ENCODE measurements at places on chromosomes 4 and X.

- DNase-seq, result no peak
Measured at GRCh38 chr4:61468024-61468720, 268.0 kb downstream of the ADGRL3 start.

DNA sequence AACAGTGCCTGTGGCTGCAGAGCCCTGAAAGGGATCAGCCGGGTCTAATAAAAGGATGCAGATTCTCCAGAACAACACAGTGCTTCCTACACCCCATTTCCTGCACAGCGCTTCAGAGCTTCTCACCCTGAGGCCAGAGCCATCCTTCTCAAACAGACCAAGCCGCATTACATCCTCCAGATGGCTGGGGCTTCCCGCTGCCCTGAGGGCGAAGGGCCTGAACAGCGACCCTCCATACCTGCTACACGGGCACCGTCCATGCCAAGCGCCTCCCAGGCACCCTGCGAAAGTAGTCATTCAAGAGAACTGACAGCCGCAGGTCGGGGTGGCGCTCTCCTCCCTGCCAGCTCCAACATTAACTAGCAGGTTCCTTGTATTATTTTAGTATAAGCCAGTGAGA lies 36.5 kb downstream of the ACOX3 start:
- DNase-seq, result no peak

DNA sequence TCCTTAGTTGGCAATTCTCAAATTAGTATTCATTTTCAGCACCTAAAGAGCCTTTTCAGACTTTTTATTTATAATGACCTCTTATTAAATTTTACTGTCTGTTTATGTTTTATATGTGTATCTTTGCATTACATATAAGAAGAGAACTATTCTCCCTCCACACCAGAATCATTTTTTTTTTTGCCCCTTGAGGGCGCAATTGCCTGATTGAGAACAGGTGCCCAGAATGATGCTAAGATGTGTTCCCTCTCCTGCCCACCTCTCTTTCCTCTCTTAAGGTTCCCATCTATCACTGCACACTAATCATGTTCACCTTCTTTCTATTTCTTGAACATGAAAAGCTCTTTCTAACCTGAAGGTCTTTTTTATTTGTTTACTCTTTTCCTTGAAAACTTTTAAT lies 44.2 kb upstream of the ADAM29 start:
- DNase-seq, result peak; percentile 29

DNA sequence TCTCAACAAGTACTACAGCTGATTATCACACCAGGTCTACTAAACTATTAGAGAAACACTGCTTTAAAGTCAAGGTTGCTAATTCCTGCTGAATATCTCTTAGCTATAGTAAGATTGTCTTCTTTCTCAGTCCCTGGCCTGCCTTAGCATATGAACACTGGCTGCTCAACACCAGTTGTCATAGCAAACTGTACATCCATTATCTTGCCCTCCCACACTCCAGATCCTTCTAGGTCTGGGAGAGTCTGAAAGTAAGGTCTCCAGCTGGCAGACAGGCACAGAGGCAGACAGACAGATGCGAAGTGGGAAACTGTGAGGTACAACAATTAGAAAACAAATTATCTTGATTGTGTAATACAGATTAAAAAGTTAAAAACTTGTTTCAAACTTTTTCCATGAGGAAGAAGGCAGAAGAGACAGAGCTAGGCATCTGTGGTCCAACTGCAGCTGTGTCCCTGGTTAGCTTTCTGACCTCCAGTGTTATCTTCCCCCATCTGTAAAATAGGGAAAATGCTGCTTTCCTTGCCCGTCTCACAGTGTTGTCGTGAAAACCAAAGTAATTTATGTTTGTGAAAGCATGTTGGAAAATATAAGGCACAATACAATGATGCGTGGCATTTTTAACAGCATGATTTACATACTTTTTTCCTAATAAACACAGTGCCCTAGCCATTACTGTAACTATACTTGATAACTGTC lies 133.8 kb downstream of the KLHL13 start:
- DNase-seq, result no peak

DNA sequence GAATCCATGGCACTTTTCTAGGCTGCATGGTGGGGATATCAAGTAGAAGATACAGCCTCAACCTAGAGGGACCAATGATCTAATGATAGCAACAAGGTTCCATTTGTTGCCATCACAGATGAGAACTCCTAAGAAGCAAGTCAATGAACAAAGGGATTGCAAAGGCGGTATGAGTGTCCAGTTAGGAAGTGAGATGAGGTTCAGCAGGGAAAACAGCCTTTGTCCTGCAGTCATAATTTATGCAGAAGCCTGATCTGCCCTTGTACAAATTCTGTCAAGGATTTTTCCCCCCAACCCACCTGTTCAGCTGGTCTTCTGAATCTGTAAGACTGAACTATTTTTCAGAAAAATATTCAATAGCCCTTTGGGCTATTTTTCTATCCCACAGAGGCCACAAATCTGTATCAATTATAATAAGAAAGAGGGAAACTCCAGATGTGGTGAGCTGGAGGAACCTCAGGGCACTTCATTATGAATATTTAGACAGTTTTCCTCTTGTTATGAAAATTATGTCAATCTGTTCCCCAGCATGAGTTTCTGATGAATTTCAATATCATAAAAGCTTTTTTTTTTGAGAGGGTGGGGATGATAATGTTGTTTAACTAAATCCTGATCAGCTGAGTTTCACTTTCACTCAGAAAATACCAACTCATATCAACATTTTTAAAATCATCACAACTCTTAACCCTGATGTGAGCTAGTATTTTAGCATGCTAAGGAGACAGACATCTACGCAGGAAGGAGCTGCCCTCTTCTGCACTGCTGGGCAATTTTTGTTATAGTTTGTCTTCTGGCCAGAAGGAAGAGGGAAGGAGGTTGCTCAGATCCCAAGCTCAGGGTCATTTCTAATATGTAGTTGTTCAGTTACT lies 127.2 kb upstream of the MAP3K15 start:
- no peak for DNase-seq

DNA sequence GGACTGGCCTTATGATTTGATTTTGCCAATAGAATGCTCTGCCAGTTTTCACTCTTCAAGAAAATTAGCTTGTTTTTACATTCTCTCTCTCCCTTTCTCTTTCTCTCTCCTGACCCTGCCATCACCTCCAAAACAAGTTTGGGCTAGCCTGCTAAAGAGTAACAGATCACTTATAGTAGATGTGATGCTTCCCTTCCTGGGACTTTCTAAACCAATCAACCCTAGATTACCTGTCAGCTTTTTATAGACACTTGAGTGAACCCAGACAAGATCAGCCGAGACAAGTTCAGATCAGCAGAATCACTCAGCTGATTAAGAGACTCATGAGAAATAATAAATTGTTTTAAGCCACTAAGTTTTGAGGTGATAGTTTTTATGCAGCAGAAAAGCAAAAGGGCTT lies 521.2 kb downstream of the ANKRD50 start:
- no peak for DNase-seq

DNA sequence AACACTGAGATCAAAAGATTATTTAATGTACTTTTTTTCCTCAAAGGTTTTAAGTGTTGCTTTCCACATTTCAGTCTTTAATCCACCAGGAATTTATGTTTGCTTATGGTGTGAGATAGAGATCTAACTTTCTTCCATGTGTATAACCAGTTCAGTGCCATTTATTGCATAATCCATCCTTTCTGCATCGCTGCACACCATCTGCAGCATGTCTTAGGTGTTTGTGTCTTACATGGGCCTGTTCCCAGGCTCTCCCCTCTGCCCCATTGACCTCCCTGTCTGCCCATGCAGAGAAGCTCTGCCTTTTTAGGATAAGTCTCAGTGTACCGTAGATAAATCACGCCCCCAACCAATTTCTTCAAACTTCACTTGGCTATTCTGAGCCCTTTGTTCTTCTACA lies 30.3 kb downstream of the NSDHL start:
- peak; percentile 27 for DNase-seq

GRCh38 chrX:113305496-113305895 lies 464.9 kb upstream of the AMOT start:
- no peak for DNase-seq

DNA sequence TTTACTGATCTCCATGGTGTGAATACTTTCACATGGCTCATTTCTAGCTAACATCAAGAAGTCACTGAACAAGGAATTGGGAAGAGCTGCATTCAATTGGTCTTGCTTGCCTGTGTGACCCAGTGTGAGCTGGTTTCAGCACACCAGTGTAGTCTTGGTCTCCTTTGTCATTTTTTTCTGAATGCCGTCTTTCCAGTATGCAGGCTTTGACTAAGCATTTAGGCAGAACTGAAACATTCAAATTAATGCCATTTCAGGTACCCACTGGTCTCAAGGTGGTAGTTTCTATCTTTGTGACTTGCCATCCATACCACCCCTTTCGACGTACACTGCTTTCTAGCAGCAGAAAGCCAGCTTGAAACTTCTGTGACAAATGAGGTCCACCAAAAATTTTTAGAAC lies 550.5 kb upstream of the BOD1L1 start:
- no peak for DNase-seq

GRCh38 chrX:116272322-116272721 lies 101.8 kb downstream of the AGTR2 start:
- no peak for DNase-seq

DNA sequence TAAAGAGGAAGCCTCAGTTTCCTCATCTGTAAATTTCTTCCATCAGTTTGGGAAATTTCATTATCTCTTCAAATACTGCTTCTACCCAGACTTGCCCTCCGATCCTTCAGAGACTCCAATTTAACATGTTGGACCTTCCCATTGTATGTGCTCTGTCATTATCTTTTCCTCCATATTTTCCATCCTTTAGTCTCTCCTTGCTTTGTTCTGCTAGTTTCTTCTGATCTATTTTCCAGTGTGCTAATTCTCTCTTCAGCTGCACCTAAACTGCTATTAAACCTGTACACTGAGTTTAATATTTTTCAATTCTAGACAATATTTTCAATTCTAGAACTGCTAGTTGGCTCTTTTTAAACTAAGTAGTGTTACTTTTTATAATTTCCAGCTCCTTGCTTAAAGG lies 65.5 kb downstream of the EVC start:
- no peak for DNase-seq

GRCh38 chr4:69490271-69490670 lies 5.4 kb downstream of the UGT2B4 start:
- DNase-seq, result no peak

- DNase-seq, result no peak
Measured at GRCh38 chr4:98275145-98275544, 14.0 kb downstream of the RAP1GDS1 start.
